ENCODE measurements at places on chromosomes 4 and X.

- DNase-seq = no peak
These were observed 1.8 kb downstream of the SPCS3 start for GRCh38 chr4:176321589-176321988.

- peak; percentile 48 for DNase-seq
These were observed 166.8 kb downstream of the AFAP1 start for GRCh38 chr4:7772711-7773385.

DNA sequence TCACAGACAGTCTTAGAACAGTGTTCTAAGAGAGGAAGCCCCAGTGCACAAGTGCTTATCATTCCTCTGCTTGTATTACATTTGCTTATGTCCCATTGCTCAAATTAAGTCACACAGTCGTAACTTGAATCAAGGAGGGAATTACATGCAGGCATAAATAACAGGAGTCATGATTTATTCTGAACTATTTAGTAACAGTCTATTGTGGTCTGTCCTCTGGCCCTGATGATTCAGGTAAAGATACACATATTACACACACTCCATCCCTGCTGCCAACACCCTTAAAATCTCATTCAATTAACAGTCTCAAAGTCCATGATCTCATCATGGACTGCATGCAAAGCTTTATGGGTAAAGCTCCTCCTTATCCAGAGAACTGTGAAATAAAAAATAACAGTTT lies 60.1 kb downstream of the GRIA2 start:
- DNase-seq = no peak

GRCh38 chr4:113040793-113041192 lies 8.7 kb upstream of the ANK2 start:
- no peak for DNase-seq

Measured in nephron progenitor cell (in vitro differentiated cells).